Tibial artery (tissue), 4 donors: ENCODE measurements at places on chromosomes 2 and 18.
A peak's percentile ranks its signal among the peaks of the same experiment; 100 is the strongest.

GRCh38 chr2:150160058-150160457, 327.4 kb downstream of the RND3 start:
- DNase-seq, result no peak

DNA sequence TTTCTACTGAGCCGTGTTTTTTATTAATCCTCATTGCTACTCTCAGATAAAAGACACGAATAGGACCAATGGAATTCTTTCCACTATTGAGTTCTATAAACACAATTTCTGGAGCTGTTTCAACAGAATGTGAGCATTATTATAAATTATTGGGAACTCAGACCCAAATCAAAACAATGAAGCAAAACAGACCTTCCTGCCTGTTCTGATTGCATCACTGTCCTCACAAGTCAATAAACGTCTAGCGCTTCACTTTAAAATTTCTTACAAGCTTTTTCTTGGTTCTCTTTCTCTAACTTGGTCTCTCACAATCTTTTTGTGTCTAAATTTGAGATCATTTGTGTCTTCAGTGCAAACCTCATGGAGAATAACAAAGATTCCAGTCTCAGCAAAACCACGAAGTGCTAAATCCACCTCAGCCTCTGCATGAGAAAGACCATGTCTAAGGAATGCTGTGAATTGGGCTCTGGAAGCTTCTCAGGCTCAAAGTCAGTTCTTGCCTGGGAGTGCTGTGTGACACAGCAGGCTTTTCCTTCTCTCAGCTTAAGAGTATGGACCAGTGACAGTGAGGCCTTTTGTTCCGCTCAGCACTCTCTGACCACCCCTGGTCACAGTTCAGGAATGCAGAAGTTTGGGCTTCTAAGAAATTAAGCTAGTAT, 22.8 kb downstream of the ARHGAP28 start:
- DNase-seq, result no peak

- DNase-seq, result no peak
These were observed 46.3 kb downstream of the C1QL2 start for GRCh38 chr2:119112230-119112629.

- DNase-seq, result no peak
These were observed 344.9 kb downstream of the LPIN1 start for GRCh38 chr2:12091201-12091806.

- no peak for DNase-seq
These were observed 139.1 kb downstream of the AGPS start for GRCh38 chr2:177531706-177532105.

GRCh38 chr2:212832211-212833195, 293.9 kb upstream of the ERBB4 start:
- peak; percentile 60 for DNase-seq

DNA sequence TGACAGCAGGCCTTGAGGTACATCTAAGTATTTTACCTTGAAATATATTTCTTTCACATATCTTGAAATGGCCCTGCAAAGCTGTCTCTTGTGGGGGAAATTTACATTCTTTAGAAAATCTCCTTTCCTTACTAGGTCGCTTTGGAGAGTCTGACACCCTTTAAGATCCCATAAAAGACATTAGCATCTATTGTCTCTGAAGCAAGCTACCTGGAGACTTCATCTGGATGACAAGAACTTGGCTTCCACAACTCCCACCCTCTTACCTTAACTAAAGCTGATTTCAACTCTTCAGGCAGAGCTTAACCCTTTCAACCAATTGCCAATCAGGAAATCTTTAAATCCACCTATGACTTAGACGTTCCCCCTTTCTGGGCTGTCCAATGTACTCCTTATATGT, 219.3 kb downstream of the PIEZO2 start:
- DNase-seq, result no peak

- DNase-seq, result no peak
These were observed 5.4 kb upstream of the KCNJ13 start for GRCh38 chr2:232781765-232782164.

DNA sequence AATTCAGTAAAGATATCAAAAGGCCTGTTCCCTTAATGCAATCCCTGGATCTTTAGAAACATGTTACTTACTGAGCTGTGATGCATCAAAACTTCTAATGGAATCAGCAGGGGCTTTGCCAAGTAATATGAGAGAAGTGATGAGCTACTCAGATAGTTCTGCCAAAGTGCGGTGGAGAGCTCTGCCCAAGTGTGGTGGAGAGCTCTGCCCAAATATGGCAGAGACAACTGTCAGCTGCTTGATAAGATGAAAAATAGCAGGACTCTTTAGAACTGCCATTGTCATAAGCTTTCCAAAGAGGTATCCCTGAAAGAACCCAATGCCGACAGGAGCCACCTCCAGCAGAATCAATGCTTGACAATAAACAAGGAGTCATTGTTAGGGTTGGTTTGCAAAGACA, 167.9 kb upstream of the SLC39A10 start:
- no peak for DNase-seq

GRCh38 chr2:18662689-18663088, 73.3 kb upstream of the NT5C1B start:
- no peak for DNase-seq

DNA sequence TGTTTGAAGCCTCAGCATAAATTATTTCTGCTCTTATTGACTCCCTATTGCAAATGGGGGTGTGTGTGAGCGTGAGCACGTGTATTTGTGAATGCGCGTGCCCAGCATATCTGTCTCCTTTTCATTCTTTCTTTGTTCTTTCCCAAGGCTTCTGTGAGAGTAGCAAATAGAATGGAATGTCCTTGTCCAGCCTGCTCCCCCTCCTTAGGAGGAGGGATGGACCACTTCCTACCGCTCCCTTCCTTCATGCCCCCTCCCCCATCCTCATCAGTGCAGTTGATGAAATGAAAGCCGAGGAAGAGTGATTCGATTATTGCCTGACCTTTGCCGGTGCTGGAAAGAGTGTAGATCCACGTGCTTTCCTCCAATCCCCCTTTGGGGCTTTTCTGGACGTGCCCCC, 102.0 kb downstream of the CPO start:
- DNase-seq, result no peak

DNA sequence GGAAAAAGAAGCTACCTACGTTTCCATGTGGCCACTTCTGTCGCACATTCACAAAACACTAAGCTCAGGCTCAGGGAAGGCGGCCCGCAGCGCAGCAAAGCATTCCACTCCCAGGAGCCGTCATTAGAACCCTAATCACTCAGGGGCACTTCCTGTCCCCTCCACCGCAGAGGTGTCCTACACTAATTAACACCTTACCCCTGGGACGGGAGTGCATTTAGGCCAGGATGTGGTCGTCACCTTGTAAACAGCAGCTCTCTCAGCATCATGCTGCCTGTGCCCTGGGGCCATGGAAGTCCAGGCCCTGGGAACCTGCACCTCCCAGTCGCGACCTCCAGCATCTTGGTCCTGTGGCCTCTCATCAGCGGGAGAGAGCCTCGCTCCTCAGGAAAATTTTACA, 359.8 kb upstream of the SALL3 start:
- DNase-seq, result no peak

DNA sequence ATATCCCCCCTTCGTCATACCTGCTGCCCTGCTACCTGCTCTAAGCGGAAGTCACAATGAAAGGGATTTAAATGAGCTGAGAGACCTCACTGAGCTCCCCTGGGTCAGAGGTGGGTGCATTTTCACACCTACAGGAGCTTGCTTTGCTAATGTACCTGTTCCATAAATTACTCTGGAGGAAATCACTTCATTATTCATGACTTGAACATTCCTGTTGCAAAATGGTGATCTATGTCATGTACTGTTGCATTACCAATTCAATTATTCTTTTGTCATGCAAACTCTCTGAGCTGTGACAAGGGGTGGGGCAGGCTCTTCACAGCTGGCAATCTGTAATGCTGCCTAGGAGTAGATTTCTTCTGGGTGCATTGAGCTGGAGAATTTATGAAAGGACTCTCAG, 761.3 kb downstream of the TSN start:
- DNase-seq, result no peak

DNA sequence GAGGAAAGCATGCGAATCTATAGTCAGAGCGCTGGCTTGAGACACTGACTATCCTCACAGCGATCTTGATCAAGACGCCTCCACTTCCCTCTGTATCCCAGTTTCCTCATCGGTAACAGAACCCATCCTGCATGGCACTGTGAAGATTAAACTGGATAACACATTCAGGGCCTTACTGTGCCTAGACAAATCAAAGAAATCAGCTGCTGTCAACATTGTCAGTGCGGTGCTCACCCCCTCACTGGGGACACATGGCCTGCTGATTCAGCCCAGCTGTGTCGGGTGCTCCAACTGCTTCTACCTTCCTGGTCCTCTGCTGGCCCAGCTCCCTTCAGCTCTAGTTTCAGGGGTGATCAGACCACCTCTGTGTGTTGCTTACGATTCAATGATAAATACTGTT, 268.6 kb upstream of the AGAP1 start:
- DNase-seq, result no peak

GRCh38 chr2:72815655-72816278, 10.1 kb downstream of the EXOC6B start:
- no peak for DNase-seq

GRCh38 chr2:100682536-100682935, 119.7 kb downstream of the PDCL3 start:
- DNase-seq, result no peak

DNA sequence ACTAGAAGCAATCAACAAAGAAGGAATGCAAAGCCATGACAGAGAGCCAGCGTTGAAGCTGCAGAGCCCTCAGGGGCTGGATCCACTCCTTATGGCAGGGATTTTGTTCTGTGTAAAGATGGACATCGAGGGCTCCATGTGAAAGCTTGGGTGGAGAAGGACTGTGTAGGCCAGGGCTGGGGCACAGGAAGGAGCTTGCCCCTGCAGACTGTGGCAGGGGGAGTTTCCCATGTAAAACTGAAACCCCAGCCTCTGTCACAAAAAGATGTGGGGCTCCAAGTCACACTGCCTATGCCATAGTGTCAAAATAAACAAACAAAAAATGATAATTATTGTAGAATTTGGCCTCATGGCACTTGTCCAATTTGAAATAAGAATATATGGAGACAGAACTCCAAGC, 408.7 kb upstream of the HS6ST1 start:
- no peak for DNase-seq

DNA sequence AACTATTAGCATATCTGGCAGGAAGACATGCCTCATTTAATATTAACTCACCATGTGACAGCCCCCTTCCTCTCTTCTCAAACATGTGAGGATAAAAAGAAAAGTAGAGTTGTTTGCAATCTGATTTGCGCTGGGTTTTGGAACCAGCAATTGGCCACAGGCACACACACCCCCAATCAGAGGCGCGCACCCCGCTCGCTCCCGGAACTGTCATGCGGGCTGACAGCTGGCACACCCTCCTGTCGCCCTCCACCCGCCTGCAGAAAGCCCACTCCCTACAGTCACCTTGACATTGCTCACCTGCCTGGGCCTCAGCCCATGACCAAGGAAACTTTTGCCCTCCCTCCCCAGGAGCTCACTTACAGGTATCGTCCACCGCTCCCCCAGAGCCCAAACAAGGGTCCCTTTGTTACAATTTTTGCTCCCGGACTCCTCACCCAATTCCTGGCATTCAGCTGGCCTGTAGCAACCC, 1.1 kb downstream of the COBLL1 start:
- peak; percentile 76 for DNase-seq

- DNase-seq, result no peak
These were observed 54.8 kb upstream of the TUBA3E start for GRCh38 chr2:130252880-130253645.

- DNase-seq, result no peak
These were observed 272.0 kb downstream of the LNPK start for GRCh38 chr2:175730050-175730449.

GRCh38 chr2:62151306-62151638, 44.6 kb upstream of the B3GNT2 start:
- no peak for DNase-seq

DNA sequence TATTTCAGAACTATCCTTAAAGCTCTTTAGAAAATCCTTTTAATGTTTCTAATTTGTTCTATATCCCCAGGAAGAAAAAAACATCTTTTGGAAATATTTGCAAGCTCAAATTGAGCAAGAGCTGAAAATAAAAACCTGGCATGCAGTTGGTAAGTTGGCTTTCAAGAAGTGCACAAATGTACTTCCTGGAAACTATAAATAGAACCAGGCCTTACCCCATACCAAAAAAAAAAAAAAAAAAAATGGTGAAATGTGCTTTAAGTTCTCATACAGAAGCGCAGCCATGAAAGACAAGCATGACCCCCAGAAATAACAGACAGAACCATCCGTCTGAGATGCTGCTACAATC, 178.5 kb downstream of the HDAC4 start:
- no peak for DNase-seq

GRCh38 chr2:120383631-120384340, 37.9 kb downstream of the INHBB start:
- no peak for DNase-seq

DNA sequence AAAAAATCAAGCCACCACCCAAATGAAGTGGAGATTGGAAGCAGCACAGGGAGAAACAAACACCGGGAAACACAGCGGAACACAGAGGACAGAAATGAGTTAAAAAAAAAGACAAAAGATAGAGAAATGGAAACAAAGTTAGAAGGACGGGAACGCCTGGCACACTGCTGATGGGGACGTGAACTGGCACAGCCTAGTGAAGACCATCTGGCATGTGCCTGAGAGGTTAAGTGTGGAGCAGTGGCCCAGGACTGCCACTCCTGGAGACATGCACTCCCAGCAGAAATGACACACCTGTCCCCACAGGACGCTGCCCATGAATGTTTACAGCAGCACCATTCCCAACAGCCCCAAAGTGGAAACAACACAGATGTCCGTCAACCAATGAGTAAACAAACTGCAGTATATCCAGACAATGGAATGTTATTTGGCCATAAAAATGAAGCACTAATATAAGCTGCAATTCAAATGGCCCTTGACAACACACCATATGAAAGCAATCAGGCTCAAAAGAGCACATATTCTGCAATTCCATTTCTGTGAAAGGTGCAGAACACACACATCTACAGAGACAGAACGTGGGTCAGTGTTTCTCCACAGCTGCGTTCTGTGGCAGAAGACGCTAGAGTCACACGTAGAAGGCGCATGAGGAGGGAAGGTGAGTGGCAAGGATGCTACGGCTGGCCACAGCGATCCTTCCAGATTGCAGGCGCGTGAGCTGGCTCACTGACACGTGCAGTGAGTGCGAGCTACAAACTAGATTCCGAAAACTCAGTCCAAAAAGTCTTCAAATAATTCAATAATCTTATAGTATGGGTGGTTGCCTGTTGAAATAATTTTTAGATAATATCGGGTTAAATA, 24.6 kb downstream of the THAP4 start:
- DNase-seq, result no peak

DNA sequence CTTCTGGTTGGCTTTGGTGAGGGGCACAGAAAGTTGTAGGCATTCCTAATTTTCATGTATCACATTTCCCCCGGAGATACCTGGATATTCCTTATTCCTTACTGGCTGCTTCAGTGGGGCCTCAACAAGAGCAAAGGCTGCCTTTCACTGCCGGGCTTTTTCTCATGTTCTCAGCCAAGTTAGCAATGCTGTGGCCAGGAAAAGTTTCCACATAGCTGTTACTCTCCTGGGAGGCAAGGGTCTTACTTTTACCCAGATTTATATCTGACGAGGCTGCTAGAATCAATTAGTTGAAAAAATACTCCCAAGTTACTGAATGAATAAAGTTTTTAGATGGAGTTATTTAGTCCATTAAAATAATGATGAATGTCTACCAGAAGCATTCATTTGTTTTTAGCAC, 230.5 kb downstream of the ZNF407 start:
- DNase-seq, result no peak
